AG20443 (cell line): ENCODE measurements at places on chromosomes 1 and 21.

GRCh38 chr21:41428311-41428710 is 2.3 kb downstream of the MX1 start:
- DNase-seq = no peak

GRCh38 chr1:205301205-205301821 is 20.2 kb downstream of the NUAK2 start:
- peak; percentile 94 for DNase-seq

DNA sequence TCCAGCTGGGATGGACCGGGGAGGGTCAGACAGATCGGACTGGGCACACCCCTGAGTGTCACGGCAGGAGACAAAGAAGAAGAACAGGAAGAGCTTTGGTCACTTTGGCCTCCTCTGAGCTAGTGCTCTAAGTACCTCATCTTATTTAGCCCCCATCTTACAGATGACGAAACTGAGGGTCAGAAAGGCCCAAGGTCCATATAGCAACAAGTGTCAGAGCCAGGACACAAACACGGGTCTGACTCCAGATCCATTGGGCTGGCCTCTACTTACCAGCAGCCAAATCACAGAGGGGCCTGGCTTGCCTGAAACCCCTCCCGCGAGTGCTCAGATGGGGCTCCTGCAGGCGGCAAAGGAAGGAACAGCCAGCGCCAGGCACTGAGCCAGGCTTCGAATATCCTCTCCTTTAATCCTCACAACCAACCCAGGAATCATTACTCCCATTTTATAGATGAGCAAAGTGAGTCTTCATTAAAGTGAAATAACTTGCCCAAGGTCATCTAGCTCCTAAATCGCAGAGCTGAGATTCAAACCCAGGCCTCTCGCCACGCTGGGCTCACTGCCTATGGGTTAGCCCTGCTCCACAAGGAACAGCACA is 25.7 kb upstream of the SELENON start:
- no peak for DNase-seq

DNA sequence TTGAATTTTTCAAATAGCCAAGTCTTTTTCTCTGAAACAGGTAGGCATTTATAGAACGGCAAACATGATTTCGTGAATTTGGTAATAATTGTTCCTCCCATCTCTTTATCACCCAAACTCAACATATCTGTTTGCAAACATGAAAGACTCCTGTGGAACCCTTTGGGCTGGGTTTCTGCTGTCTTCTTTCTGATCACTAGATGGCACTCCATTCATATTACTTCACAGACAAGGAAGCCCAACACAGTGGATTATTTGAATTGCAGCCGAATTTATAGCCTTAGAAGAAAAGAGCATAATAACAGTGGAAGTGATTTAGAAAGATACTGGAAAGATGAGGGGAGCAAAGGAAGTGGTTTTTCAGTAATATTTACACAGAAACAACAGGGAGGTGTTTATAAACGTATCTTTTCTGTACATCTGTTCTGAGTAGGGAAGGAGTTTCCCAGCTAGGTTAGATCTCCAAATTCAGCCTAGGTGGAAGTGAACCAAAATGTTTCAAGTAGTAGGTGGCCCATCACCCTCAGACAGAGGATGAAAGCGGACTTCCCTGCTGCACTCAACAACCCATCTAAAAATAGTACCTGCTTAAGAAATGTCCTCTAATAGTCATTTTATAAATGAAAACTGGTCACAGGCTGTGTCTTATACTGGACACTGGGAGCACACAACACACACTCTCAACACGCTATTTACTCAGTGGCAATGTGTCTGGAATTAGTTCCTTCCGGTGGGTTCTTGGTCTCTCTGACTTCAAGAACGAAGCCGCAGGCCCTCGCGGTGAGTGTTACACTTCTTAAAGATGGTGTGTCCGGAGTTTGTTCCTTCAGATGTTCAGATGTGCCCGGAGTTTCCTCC is 67.6 kb downstream of the MAP3K21 start:
- peak; percentile 71 for DNase-seq

DNA sequence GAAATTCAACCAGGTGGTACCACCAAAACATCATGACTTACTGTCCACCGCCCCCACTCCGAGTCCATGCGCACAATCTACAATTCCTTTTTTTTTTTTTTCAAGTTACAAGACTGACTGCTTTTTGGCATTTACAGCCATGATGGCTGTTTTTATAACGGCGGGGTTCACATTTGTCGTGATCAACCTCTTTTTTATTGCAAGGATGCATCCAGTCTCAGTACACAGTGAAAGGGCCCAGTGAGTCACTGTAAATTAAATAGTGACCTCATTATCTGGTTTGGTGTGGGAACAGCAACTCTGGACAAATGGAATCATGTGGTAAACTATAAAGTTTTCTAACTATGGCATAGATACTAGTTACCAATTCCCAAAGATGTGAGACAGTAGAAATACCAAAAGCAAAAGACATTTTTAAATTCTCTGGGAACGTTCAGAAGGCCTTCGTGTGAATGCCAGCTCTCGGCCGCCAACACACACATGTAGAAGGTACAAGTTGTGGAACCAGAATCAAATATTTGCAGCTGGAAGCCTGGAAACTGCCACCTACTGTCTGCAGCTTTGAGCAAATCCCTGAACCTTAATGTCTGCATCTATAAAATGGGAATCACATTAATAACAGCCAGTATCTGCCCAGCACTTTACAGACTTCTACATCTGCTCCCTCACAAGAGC is 4.9 kb downstream of the GLIS1 start:
- DNase-seq = peak; percentile 57

DNA sequence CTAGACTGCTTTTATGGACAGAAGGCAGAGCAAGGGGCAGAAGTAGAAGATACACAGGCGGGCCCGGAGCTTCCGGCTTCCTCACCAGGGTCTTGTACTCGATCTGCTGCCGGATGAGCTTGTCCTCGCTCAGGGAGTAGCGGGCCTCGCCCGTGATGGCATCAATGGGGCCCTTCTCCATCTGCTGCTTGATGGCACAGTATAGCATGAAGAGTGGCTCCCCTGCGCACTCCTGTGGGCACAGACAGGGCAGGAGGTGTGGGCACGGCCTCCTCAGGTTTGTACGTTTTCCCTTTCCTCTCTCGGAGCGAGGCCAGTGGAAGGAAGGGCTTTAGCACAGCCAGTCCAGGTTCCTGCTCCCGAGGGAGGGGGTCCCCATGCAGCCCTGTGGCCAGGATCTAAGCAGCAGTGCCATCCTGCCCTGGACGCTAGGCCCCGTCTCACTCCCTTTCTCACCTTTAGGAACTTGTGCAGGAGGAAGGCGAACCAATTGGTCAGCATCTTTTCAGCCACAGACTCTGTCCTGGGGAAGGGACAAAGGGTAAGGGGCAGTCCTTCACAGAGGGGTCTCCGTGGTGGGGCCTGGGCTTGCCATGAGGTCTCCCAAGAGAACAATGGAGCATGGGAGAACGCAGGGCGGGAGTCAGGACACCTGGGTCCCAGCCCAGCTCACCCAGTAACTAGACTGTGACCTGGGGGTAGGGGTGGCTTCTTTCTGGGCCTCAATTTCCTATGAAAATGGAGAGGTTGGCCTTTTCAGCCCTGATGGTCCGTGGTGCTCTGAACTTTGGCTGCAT is 128.8 kb upstream of the CD34 start:
- DNase-seq = no peak

GRCh38 chr1:39328095-39328494 is 123.6 kb downstream of the MACF1 start:
- no peak for DNase-seq

- no peak for DNase-seq
These were observed 45.7 kb downstream of the PCNT start for GRCh38 chr21:46369520-46370235.
